Muscle of arm (tissue), 14 donors: ENCODE measurements at places on chromosomes 6 and 20. TPM values are rescaled to one million over a fixed set of nuclear protein-coding genes. Genes with fewer than 3 reads are reported as not detected.

NCOA5 gene
- 33.6 TPM for polyA plus RNA-seq

OTOR gene
- 0.21 TPM for polyA plus RNA-seq

HDGFL1 gene
- polyA plus RNA-seq, result not detected

GRCh38 chr6:156840136-156840535 lies 63.0 kb downstream of the ARID1B start:
- no peak for DNase-seq

GRCh38 chr6:114556846-114557488 lies 214.1 kb upstream of the HS3ST5 start:
- DNase-seq, result peak; percentile 45

GRCh38 chr20:40156600-40157317 lies 532.3 kb downstream of the MAFB start:
- no peak for DNase-seq

DNA sequence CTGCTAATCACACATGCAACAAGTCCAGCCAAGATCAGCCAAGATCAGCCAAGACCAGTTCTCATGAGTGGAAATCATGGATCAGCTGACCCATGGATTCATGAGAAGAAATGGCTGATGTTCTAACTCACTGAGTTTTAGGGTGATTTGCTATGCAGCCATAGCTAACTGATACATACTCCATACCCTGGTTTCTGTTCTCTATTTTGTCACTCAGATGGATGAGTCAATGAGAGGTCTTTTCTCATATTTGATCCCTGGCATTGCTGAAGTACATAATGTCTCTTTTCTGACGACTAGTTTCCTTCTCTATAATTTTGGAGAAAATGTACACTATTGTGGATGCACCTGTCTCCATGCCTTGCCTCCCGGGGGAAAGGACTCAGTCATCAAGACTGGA lies 118.4 kb upstream of the LY86 start:
- no peak for DNase-seq

- no peak for DNase-seq
Observed at GRCh38 chr20:50930139-50930975, 880 bp downstream of the ADNP start.

- DNase-seq, result no peak
Observed at GRCh38 chr6:143621876-143622605, 55.7 kb upstream of the PHACTR2 start.

GRCh38 chr20:51437182-51437924 lies 105.2 kb downstream of the NFATC2 start:
- DNase-seq, result no peak

DNA sequence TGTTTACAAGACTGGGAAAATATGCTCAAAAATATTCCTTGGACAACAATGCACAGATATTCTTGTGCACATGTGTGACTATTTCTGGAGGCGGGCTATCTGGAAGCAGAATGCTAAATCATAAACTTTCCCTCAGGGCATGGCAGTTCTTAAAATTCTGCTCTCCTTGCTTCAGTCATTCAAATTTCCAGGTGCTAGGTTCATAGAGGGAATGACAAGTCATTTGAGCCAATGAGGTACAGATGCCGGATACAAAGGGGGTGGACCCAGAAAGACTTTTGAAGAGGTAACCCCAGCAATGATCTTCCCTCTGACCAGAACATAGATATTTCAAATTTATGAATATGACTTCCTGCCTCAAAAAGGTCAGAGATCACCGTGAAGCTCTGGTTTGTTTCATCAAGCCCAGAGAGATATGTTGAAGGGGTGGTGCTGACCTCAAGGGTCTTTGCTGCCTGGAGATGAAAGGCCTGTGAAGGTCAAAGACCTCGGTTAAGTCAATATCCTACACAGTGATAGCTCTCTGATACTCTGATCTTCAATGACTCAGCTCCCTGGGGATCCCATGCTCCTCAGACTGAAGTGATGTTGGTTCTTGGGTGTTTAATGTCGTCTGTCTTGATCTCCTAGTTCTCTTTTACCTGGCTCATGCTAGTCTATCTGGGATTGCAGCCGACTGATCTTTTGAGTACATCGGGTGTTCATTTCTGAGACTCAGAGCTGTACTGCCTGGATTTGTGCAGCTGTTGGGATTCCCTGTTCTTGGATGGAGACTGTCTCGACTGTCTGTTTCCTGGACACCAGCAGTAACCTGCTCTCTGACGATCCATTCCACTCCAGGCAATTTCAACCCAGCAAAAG lies 47.5 kb upstream of the TSHZ2 start:
- no peak for DNase-seq
